ENCODE measurements at places on chromosomes 3 and 15. TPM values are rescaled to one million over a fixed set of nuclear protein-coding genes. Genes with fewer than 3 reads are reported as not detected.

The PRKCI gene
- total RNA-seq = 31.1 TPM

The RGMA gene
- 17.7 TPM for total RNA-seq

The GPR15 gene
- total RNA-seq = not detected

The ZDHHC23 gene
- not detected for total RNA-seq

The IL17RD gene
- total RNA-seq = 5.4 TPM

The RHCG gene
- total RNA-seq = not detected

The TLR9 gene
- total RNA-seq = under 0.01 TPM

The CFAP92 gene
- not detected for total RNA-seq

The CAV3 gene
- total RNA-seq = 1.4 TPM

The FBXL2 gene
- total RNA-seq = 13.1 TPM

The ITPKA gene
- total RNA-seq = 2.8 TPM

The BUB1B gene
- total RNA-seq = 1.4 TPM

The FAM174B gene
- total RNA-seq = 0.94 TPM

The CHRM5 gene
- total RNA-seq = under 0.01 TPM

The RPP14 gene
- 6.5 TPM for total RNA-seq

The GOLGA6L4 gene
- under 0.01 TPM for total RNA-seq

The GNAT1 gene
- not detected for total RNA-seq

The ANKUB1 gene
- total RNA-seq = not detected

The MASP1 gene
- total RNA-seq = 1.7 TPM

The DIS3L gene
- total RNA-seq = 22.5 TPM

The PLA2G4B gene
- total RNA-seq = 0.47 TPM

The C3orf70 gene
- 4.3 TPM for total RNA-seq

The GPR62 gene
- not detected for total RNA-seq

The TMEM212 gene
- not detected for total RNA-seq

The C3orf49 gene
- not detected for total RNA-seq

The GOLGA8G gene
- not detected for total RNA-seq

The CACNA1D gene
- total RNA-seq = not detected

The CCDC39 gene
- total RNA-seq = 0.23 TPM

The CADPS gene
- under 0.01 TPM for total RNA-seq

The CAPN3 gene
- 5.6 TPM for total RNA-seq

The TRIM69 gene
- 5.4 TPM for total RNA-seq

The EFHB gene
- total RNA-seq = 0.58 TPM

The SLC6A1 gene
- total RNA-seq = not detected

The MRPL47 gene
- total RNA-seq = 27.4 TPM

The MNS1 gene
- 1.7 TPM for total RNA-seq

The ROPN1 gene
- not detected for total RNA-seq

The FSD2 gene
- not detected for total RNA-seq

The PP2D1 gene
- not detected for total RNA-seq
